ENCODE measurements at places on chromosomes 1 and 21.

DNA sequence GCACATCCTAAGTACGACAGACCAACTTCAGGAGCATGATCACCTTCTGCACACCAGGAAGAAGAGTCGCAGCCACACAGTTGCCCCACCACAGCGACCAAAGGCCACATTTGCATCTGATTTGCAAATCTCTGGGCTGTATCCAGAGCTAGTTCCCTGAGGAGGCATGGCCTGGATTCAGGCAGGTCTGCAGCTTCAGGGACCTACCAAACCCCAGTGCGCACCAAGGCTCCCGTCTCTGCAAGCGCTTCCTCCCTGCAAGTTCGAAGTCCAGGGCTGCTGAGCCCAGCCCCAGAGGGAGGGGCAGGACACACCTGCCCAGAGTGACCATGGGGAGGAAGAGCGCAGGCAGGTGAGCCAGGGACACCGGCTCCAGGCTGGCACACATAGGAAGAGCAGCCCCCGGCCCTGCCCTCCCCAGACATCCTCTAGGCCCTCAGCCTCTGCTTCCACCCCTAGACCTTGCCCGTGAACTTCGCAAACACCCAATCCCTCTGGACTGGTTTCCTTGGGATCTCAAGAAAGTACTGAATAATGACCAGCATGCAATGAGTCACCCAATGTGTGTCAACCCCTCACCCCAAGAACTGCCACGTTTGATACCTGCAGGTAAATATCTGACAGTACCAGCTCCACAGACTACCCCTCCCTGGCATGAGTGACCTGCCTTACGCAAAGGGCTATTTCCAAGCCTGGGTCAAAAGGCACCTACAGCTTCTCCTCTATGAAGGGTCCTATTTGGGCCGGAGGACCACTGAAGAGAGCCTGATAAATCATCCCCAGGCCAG, 36.8 kb downstream of the CASZ1 start:
- no peak for DNase-seq

DNA sequence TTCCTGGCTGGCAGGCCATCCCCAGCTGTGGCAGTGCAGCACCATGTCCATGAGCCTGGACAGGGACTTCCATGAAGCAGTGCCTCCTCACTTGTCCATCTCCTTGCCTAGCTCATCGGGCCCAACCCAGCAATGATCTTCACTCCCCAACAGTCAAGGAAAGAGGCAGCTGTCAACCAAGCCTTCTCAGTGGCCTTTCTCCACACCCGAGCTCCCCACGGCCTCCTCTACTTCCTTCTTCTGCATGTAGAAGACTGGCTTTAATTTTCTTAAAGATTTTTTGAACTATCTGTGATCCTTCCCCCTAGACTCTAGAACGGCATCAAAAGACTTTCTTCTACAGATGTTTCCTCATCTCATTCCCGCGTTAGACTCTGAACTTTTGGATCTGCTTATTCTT, 65.5 kb upstream of the COA6 start:
- DNase-seq = no peak

DNA sequence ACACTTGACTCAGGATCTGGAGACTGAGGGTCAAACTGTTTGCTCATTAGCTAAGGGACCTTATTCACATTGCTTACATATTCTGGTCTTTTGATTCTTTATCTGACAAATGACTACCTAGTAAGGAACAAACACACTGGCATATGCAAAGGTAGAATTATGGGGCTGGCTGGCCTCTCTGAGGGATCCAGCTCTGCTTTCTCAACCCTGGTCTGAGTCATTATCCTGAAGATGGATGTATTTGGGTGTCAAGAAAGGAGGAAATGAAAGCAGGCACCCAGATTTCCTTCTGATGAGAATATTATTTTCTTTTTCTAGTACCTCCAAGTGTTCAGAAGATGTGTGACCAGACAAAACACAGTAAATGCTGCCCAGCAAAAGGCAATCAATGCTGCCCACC, 6.0 kb downstream of the SMCP start:
- no peak for DNase-seq

- DNase-seq = peak; percentile 11
These were observed 150.6 kb upstream of the ZC3H12A start for GRCh38 chr1:37323486-37324377.

DNA sequence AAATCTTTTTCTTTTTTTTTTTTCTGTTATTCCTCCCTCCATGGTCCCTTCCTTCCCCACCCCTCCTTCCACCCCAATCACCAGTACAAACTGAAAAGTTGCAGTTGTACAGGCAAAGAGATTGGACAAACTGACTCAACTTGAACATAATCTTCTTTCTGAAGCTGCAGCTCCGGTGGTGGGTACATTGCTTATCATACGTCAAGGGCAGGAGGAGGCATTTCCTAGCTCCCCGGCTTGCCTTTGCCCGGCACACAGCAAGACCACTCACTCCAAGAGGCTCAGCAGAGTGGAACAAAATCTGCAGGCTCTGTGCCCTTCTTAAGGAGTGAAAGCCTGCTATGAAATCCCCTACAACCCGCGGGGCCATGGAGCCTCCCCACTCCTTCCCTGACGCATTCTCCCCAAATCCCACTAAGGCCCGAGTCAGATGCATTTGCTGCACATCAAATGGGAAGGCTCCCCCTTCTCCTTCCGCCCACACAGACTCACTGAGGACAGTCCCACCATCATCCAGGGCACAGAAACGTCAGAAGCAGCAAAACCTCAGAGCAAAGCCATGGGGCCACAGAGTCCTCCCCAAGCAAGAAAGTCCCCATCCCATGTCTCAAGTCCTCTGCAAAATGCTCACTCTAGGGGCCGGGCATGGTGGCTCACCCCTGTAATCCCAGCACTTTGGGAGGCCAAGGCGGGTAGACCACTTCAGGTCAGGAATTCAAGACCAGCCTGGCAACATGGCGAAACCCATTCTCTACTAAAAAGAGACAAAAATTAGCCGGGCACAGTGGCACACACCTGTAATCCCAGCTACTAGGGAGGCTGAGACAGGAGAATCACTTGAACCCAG, 45.9 kb downstream of the SYF2 start:
- DNase-seq = no peak

DNA sequence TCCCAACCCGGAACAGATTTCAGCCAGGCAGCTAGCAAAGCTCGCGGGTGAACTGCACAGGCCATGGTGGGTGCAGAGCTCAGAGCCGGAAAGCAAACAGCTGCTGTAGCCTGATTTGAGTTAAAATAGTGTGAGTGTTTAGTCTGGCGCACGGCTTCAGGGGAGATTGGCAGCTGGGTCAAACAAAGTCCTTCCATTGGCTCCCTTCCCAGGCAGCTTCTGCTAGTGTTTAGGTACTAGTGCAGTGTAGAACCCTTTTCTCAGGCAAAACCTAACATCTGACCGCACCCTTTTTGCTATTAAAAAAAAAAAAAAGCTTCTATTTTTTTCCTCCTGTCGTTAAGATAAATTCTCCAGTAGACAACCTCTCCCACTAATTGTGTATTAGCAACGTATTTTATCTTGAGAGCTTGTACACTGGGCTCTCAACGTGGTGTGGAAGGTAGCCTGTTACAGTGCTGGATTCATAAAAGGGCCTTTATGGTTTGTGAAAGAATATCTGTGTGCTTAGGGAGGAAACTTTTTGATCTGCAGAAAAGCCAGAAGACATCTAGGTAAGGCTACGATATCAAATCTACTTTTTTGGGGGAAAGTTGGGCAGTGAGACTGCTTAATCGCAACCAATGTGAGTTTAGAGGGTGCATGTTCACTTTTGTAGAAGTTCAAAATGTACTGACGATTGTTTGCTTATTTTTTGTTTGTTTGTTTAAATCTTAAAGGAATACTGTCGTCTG, 689.6 kb downstream of the USP25 start:
- DNase-seq = peak; percentile 99

DNA sequence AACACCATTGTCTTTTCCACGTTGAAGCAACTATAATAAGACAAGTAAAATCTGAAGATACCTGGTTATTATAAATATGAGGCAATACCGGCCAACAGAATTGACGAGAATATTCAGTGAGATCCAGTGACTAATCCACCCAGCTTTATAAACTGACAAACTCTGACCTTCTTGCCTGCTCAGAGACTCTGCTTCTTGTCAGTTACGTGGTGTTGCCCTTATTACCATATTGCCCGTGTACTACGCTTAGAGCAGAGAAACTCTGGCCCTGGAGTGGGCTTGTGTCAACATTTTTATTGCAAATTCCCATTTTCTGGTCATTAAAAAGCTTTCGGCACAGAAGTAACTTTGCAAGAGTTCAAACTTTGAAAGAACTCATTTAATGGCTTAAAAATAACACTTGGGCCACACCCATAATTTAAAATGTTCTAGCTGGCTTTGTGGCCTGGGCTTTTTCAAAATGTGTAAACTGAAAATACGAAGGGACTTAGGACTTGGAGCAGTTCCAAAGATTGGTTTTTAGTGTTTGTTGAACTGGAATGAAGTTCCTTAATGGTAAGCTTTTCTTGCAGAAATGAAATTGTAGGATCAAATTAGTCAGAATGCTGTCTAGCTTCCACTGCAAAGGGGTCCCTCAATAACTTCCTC, 266.2 kb downstream of the LMO4 start:
- no peak for DNase-seq

GRCh38 chr1:162144853-162145252, 75.4 kb downstream of the NOS1AP start:
- peak; percentile 66 for DNase-seq

DNA sequence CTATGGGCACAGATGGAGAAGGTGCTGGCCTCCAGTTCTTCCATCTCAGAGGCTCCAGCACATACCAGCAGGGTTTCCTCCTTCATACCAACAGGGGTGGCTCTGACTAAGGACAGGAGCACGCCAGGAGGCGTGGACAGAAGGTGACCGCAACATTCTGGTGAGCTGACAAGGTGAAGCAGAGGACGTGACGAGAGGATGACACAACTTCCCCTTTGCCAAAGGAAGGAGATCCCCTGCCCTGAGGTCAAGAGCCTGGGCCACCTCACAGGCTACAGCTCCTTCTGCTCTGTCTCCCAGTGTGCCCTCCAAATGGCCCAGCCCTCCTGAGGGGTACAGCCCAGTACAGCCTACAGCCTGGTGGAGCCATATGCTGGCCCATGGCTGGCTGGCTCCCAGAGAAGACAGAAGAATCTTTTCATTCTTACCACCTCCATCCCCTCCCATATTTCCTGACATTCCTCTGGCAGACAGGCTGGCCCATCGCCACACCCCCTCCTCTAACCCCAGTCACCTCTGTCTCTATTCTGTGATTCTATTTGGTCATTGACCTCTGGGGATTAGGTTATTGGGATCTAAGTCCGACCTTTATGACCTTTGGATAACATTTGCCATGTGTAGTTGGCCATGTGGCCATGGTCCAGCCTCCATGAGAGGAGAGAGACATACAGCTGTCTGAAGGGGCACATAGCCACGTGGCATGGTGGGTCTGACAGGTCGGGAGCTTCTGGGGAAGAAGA, 5.1 kb upstream of the LAMB3 start:
- no peak for DNase-seq

GRCh38 chr1:113545626-113546025, 155.3 kb downstream of the MAGI3 start:
- no peak for DNase-seq

DNA sequence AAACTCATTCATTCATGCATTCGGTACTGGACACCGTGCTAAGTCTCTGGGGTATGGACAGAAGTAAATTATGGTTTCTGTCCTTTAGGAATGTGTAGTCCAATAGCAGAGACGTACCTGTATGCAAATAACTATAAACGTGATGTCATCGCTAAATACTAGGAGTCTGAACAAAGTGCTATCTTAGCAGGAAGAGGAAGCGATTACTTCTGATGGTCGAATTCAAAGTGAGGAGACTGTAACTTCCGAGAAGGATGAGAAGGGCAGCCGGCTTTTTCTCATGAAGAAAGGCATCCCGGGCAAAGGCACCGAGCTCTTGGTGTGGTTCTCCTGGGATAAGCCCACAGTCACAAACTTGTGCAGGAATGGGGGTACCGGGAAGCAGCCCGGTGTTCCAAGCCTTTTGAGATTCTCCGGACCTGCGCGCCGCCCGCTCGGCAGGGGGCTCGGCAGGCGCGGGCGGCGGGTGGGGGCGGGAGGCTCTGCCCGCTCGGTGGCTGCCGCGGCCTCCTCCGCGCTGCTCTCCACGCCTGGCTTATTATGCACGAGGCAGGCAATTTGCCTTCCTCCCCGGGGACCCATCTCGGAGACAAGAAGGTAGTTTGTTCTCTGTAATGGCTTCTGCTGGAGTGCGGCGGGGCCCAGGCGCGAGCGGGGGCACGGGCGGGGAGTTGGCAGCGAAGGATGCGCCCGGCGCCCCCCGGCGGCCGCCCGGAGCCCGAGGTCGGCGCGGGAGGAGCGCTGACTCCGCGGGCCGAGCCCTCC, 67.5 kb upstream of the CD1D start:
- no peak for DNase-seq

DNA sequence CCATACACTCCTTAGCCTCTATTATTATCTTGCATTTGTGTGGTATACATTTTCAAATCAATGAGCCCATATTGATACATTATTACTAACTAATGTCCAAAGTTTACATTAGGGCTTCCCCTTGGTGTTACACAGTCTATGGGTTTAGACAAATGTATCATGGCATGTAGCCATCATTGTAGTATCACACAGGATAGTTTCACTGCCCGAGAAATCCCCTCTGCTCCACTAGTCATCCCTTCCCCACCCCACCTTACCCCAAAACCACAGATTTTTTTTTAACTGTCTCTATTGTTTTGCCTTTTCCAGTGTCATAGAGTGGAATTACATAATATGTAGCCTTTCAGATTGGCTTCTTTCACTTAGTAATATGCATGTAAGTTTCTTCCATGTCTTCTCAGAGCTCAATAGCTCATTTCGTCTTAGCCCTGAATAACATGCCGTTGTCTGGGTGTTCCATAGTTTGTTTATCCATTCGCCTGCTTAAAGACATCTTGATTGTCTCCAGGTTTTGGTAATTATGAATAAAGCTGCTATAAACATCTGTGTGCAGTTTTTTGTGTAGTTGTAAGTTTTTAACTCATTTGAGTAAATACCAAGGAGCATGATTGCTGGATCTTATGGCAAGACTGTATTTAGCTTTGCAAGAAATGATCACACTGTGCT, 86.4 kb upstream of the LYST start:
- no peak for DNase-seq

DNA sequence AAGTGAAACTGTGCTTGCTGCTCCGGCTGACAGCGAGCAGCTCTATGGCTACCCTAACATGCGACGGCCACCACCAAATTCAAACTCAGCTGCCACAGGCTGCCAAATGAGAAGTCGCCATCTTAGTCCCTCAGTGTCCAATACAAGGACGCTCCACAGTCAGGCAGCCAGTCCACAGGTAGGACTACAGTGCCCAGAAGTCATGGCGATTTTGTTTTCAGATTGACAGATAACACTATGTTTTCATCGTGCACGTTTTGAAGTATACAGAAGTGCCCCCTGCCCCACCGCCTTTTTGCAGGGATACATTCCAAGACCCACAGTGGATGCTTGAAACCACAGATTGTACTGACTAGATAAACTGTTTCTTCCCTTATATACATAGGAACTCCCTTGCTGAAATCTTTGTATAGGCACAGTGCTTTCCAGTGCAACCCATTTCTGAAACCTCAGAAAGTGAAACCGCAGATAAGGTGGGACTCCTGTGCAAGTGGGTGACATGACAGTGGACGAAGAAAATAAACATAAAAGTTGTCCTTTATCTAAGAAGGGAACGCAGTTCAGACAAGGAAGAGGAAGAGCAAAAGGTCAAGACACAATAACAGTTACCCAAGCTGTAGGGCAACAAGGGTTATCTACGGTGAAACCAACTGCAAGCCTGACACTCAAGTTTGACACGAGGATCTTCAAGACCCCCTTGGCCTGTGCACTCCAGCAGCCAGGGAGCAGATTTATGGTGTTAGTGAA, 52.2 kb downstream of the STX6 start:
- DNase-seq = no peak

Measured in NCI-H1092 treated with DMSO at 0.1 percent for 48 hours (cell line).